Camera-type eye (tissue), 1 donor: ENCODE measurements at places on chromosomes 12 and 14. TPM values are rescaled to one million over a fixed set of nuclear protein-coding genes. Genes with fewer than 3 reads are reported as not detected.

KRT75 gene
- total RNA-seq, result 0.71 TPM

KCNJ8 gene
- total RNA-seq, result 25.4 TPM

GPR84 gene
- total RNA-seq, result 0.16 TPM

STAB2 gene
- total RNA-seq, result 1.3 TPM

CD27 gene
- total RNA-seq, result not detected

CLEC4A gene
- total RNA-seq, result 1.2 TPM

SERPINA3 gene
- 0.99 TPM for total RNA-seq

ACSS3 gene
- total RNA-seq, result 21.3 TPM

BDKRB2 gene
- 7.4 TPM for total RNA-seq

CLEC1A gene
- 3.7 TPM for total RNA-seq

TEP1 gene
- total RNA-seq, result 13.4 TPM

REP15 gene
- total RNA-seq, result 1.4 TPM

DNAH10 gene
- total RNA-seq, result 1.3 TPM
